CD14-positive monocyte (primary cell): ENCODE measurements at places on chromosomes 2 and 18.

- no peak for DNase-seq
These were observed 4.0 kb upstream of the MREG start for GRCh38 chr2:216017365-216017764.

- DNase-seq: no peak
These were observed 25.3 kb downstream of the TRAK2 start for GRCh38 chr2:201425952-201426351.

GRCh38 chr2:65076345-65076710 is 20.1 kb downstream of the CEP68 start:
- no peak for DNase-seq

DNA sequence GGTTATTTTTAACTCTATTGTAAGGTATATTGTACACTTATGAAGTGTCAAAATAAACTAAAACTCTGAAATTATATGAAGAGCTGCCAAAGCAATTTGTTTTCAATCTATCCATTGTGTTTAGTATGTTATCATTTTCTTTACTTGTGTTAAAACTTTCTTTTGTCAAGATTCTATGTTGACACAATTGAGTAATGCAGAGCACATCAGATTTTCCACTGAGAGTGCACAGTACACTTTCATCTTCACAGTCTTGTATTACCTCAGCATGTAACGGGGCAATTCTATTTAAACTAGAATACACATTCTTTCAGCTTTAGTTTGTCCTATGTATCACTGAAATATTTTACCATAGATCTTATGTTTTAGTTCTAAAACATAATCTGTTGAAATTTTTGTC is 304.4 kb upstream of the ZC3H15 start:
- no peak for DNase-seq

DNA sequence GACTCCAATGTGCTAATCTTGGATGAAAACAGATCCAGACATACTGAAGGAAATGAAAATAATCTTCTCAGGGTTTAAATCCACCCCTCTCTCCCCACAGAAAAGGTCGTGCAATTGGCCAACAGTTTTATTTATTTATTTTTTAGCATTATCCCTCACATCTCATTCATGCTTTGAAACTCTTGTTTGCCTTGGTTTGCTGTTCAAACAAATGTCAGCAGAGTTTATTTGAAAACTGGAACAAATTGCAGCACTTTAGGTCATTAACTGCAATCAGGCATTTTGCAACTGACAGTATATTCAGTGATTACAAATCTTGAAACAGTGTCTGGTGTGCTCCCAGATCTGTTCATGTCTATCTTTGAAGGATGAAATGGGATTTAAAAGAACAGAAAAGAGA is 220.6 kb downstream of the SLC4A10 start:
- DNase-seq: no peak
